C1 segment of cervical spinal cord (tissue), 14 donors: ENCODE measurements at places on chromosomes 4 and X.

- no peak for DNase-seq
Measured at GRCh38 chrX:18966624-18967023, 17.3 kb downstream of the PHKA2 start.

DNA sequence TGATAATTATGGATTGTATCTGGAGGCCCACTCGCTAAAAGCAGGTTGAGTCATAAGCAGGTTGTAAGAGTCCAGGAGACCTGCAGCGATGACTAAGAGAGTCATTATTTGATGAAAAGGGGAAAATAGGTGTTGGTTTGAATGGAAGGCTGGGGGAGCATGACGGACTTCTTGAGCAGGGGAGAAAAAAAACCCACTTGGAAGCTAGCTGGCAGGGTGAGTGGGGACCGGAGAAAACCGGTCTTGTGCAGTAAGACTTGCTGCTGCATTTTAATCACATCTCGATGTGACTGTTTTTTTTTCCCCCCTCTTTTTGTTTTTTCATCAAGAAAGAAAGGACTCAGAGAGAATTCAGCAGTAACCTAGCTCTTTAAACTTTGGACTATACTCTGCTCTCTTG, 90.0 kb downstream of the IGSF1 start:
- no peak for DNase-seq

- DNase-seq, result no peak
Measured at GRCh38 chrX:111101580-111101979, 5.6 kb downstream of the PAK3 start.

GRCh38 chr4:122728856-122729255, 3.6 kb upstream of the BBS12 start:
- no peak for DNase-seq

- DNase-seq, result no peak
Measured at GRCh38 chrX:83145876-83146275, 362.2 kb upstream of the POU3F4 start.

DNA sequence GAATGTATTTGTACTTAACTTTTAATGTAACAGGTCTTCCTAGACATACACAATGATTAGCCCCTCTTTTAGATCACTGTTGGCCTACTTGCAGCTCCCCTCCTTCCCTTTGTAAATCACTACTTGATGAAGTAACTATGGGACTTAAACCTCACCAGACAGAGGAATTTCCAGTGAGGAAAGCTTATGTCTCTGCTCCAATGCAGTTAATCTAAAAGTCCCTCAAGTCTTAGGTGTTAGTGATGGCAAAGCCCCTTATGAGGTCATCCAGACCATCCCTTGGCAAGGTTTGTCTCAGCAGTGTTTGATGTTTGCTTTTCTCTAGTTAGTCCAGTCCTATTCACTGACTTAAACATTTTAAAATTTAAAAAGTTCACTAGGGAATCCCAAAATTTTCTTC, 877.3 kb upstream of the INTU start:
- no peak for DNase-seq

DNA sequence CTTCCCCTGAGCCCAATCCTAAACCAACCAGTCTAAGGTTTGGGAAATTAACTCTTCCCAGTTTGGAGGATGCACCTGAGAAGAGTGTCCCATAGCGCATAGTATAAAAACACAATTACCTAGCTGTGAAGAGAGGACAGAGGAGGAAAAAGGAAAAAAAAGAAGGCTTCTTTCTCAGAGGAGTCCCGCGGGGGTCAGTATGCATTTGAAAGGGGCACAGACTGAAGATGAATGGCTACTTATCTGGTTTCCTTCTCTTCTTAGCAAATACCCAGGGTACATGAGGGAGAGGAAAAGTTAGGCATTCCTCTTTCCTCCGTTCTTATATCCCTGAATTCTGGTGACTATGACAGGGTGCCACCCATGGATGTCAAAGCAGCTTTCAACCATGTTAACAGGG, 96.9 kb downstream of the TMEM47 start:
- no peak for DNase-seq

GRCh38 chr4:88765729-88766128, 68.1 kb upstream of the NAP1L5 start:
- no peak for DNase-seq

DNA sequence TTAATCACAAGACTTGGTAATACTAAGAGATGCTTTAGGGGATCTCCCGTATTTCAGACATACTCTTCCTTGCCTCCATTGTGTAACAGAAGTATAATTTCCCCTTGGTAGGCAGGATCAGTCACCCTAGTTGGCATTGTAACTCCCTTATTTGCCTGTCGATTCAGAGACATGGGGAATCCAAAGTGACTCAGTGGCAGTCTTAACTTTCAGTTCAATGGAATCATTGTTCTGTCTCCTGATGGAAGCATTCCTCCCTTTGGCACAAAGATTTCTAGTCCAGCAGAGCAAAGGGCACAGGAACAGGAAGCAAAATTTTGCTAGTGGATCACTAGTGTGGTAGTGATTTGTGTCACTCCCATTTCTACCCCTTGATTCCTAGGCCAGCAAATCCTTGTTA, 80.4 kb downstream of the DCUN1D4 start:
- no peak for DNase-seq
